Activated T-cell treated with anti-CD3 and anti-CD28 coated beads for 48 hours (primary cell): ENCODE measurements at places on chromosomes 3 and 15.

DNA sequence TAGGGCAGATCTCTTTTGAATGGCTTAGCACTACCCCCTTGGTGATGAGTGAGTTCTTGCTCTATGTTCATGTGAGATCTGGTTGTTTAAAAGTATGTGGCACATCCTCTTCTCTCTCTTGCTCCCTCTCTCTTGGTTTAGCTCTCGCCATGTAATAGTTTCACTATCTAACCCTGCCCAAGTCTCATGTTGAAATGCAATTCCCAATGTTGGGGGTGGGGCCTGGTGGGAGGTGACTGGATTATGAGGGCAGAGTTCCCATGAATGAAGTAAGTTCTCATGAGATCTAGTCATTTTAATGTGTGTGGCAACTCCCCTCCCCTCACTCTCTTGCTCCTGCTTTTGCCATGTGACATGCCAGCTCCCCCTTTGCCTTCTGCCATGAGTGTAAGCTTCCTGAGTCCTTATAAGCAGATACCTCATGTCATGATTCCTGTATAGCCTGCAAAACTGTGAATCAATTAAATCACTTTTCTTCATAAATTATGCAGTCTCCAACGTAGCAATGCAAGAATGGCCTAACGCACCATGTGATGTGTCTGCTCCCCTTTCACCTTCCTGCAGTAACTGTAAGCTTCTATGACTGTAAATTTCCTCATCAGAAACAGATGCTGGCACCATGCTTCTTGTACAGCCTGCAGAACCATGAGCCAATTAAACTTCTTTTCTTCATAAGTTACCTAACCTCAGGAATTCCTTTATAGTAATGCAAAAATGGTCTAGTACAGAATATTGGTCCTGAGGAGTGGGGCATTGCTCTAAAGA lies 74.8 kb upstream of the KCNH8 start:
- DNase-seq: no peak

DNA sequence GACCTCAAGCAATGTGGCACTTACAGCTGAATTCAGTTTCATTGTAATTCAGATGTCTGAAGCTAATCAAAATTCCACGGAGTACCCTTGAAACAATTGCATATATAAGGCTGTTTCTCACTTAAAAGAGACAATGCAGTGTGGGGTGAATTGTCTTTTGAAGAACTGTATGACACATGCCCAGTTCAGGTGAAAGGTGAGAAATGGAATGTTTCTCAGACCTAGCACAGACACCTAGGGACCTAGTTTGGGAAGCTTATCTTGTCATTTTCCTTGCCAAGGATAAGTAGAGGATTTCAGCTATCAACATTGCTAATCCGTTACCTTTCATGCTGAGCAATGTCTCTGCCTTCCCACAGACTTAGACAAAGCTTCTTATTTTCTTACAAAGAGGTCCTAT lies 36.3 kb downstream of the MBNL1 start:
- no peak for DNase-seq

- no peak for DNase-seq
These were observed 80.9 kb downstream of the LRRC3B start for GRCh38 chr3:26703519-26703918.

DNA sequence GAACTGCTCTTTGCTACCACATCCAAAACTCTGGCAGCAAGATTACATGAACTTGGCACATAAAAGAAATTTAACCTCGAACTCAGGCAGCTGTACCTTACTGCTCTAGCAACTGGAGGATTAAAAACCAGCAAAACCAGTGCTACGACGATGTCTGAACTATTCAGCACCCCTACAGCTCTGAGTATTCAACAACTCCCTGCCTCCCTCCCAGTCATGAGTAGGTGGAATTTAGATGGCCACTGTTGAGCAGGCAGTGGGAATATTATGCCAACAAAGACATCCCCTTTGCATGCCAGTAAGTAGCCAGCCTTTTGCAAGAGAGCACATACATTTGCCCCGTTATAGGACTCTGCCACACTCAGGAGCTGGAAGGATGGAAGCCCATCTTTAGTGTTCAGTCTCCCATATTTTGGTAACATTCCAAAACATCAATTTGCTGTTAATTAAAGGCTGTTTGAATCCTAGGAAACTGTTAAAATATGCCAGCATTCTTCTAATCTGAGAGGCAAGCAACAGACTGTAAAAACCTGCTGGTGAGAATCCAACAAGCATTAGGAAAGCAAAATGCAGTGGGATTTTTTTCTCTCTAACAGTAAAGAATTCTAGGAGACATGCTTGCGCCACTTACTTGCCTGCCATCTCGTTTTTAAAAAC lies 85.4 kb downstream of the ZNF385D start:
- no peak for DNase-seq

GRCh38 chr3:46236294-46237054 lies 5.8 kb upstream of the CCR3 start:
- DNase-seq: no peak

GRCh38 chr3:21020681-21021080 lies 730.3 kb downstream of the ZNF385D start:
- DNase-seq: no peak

DNA sequence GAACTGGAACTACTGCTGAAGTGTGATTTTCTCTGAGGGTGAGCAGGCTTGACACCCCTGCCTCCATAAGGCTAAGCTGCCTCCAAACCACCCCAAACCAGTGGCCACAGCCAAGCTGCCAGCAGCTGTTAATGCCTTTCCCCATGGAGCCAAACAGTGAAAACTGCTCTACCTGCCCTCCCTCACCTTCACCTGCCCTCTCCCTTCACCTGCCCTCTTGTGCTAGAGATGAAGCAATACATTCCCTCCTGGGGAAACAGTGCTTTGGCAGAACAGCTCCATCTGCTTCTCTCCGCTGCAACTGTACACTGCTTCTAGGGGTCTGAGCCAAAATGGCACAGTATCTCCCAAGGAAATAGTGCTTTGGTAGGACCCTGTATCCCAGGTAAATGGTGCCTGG lies 374.1 kb downstream of the FHIT start:
- DNase-seq: no peak

DNA sequence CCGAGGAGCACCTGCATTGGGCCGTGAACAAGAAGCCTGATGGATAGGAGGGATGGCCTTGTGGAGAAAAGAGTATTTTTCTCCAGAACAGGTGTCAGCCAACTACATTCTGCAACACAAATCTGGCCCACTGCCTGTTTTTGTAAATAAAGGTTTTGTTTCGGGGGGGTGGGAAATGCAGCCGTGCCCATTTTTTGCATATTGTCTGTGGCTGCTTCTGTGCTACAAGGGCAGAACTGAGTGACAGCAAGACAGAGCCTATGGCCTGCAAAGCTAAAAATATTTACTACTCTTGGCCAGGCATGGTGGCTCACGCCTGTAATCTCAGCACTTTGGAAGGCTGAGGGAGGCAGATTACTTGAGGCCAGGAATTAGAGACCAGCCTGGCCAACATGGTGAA lies 95.9 kb upstream of the AKAP13 start:
- no peak for DNase-seq
